Caco-2 (cell line): ENCODE measurements at places on chromosomes 16 and 17.

DNA sequence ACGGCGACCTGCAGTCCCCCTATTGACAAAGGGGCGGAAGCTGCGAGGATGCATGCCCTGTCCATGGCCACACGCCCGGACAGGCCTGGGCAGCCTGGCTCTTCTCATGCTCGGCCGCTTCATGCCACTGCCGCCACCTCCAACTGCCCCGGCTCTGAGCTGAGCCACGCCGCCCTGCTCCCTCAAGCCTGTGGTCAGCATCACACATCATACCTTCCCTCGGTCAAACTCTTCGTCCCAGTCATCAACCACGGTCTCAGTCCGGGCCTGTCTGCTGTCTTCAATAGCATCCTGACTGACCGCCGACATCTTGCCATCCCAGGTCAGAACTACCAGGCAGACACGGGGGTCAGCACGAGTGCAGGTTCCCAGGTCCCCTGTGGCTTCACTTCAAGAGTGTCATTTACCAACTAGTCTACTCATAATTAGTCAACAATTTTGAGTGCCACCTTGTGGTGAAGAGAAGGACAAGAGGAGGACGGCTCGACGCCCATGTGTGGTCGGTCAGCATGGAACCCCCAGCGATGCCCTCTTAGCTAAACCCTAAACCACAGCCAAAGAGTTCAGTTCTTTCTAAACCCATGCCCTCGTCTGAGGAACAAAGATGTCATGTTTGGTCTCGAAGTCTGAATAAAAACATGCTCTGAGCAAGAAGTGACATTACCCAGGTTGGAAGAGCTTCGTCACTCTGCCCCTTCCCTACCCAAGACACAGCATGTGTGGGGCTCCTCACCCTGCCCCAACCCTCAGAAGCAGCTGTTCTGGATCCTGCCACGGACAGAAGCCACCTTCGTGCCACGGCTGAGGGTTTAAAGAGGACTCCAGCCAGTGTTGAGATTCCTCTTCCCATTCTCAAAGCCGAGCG is 16.9 kb upstream of the CYTH1 start:
- peak; percentile 26 for DNase-seq

DNA sequence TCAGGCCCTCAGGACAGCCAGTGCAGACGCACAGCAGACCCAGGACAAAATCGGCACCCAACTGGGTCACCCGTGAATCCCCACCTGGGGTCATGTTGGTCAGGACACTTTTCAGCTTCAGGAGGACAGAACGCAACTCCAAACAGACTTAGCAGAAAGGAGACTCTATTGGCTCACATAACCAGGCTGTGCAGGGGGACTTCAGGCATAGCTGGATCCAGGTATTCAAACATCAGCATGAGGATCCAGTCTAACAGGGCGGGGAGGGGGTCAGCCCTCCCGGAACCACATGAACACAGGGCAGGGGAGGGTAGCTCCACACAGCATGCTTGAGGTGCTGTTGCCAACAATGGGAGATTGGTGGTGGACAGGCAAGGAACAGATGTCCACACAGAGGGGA is 22.0 kb downstream of the ZNF469 start:
- DNase-seq = no peak

DNA sequence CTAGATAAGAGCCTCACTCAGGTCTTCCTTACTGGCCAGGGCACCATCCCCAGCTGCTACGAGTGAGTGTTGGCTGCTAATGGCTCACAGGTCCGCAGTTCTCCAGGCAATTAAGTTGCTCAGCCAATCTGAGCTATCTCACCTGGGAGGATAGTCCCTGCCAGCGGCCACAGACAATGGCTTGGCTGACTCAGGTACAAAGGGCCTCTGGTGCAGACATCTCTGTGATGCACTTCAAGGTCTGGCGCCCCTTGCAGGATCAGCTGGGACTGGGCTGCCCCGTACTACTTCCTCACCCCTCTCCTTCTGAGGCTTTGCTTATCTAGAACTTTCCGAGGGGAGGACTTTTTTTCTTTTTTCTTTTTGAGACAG is 49.2 kb upstream of the EMP2 start:
- peak; percentile 32 for DNase-seq

- peak; percentile 60 for DNase-seq
Measured at GRCh38 chr16:5615868-5616642, 518.5 kb upstream of the EEF2KMT start.

DNA sequence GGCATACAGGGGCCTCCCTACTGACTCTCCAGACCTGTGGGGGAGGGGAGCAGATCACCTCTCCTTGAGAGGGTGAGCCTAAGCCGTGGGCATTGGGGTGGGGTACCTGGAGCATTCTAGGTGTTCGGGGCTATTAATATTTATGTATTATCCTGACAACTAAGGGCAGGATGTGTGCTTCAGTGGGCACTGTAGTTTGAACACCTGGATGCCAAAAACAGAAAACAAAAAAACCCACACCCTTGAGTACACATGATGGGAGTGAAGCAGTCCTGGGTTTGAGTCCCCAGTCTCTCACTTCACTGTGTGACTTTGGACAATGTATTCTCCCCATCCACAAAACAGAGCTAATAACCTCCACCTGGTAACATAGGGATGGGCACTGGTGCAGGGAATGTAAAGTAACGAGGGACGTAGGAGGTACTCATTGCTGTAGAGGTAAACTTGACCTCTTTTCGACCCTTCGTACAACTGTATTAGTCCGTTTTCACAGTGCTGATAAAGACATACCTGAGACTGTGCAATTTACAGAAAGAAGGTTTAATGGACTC is 257.8 kb downstream of the CPPED1 start:
- no peak for DNase-seq

- DNase-seq = no peak
Measured at GRCh38 chr17:82696916-82697807, 1.3 kb downstream of the RAB40B start.

DNA sequence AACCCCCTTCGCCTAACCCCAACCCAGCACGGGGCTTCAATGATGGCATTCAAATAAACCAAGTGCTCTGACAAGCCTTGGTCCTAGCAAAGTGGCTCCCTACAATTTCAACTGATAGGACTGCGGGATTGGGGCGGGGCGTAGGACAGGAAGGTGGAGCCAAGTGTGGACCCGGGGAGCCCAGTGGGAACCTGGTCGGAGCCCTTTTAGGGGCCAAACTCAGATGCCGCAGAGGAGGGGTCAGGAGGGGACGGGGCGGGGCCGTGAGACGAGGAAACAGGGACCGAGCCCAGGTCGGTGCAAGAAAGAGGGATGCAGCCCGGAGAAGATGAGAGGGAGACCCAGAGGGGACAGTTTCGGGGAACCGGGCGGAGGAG is 13.2 kb upstream of the CDIPT start:
- DNase-seq = no peak

- DNase-seq = no peak
Measured at GRCh38 chr17:63775420-63775819, 1.4 kb downstream of the DDX42 start.

GRCh38 chr17:73188011-73188410 is 4.8 kb upstream of the COG1 start:
- no peak for DNase-seq

GRCh38 chr16:7426161-7426560 is 93.5 kb downstream of the RBFOX1 start:
- no peak for DNase-seq

DNA sequence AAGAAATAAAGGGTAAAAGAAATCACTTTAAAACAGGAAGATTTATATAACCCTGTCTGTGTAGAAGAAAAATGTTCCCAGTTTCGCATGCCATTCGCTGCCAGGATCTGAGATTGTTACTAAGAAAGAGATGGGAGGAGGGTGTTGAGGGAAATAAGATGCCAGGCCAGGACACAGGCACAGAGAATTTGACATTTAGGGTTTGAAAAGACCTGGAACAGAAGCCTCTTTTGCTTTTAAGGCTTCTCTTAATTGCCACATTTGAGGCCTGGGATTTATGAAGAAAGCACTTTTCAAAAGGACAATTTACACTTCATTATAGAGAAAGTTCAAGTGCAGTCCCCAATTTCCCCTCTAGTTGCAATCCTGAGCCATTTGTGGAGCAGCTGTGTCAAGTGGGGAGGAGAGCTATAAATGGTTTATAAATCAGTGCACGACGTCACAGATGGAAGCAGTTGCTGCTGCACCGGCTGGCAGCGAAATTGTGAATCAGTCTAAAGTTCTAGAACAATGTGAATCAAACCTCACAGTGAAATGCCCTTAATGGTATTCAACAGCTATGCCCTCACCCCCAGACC is 26.5 kb upstream of the C16orf87 start:
- peak; percentile 34 for DNase-seq

DNA sequence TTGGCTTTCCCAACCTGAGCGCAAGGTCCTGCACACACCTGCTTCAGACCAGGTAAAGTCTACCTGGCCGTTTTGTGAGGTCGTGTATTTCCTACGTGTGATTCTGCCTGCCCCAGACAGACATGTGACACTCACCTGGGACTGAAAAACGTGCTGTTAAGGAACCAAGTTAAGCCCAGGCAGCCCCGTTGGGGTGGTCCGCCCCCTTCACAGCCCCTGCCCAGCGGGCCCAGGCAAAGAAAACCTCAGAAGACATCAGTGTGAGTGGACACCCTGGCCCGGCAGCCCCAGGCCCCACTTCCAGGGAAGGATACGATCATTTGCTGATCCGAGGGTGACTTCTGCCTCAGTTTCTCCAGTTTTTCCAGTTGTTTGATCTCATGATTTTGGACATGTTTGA is 4.7 kb downstream of the CIBAR2 start:
- no peak for DNase-seq

DNA sequence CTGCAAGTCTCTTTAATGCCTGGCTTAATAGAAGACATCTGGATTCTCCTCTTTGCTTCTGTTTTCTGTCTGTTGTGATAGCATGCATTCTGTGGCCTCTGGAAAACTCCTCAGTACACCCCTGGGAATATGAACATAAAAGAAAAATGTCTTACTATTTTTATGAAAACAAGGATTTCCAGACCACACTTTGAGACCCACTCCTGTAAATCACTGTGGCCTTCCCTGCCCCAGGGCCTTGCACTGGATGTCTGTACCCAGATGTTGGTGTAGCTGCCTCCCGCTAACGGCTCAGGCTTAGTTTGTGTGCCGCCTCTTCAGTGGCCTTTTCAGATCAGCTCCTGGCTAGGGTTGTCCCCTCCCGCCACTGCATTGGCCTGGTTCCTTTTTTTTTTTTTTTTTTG is 126.6 kb downstream of the SOCS1 start:
- DNase-seq = no peak

DNA sequence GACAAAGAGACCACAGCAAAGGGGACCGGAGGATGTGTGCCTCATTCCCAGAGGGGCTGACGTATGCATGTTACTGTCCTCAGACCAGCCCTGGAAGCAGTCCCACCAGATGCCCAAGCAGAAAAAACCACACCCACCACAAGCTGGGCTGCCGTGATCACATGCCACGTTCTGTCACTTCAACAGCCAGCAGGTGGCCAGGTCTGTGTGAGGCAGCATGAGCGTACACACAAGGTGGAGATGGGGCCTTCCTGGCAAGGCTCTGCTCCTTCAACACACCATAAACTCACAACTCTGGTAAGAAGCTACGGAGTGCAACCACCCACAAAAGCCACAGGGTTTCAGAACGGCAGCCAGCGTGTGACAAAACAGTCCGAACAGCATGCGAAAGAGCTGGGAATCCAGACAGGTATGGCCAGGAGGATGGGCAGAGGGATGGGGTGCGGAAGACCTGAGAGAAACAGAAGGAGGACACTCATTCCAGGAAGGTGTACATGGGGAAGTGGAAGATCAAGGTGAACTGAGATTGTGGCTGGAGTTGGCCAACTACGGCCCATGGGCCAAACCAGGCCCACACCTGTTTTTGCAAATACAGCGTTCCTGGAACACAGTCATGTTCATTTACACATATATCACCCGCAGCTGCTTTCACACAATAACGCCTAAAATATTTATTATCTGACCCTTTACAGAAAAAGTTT is 27.9 kb downstream of the MBTPS1 start:
- peak; percentile 43 for DNase-seq

- DNase-seq = no peak
Measured at GRCh38 chr17:44318077-44318892, 6.3 kb downstream of the SLC25A39 start.

GRCh38 chr16:83689385-83689831 is 118.4 kb upstream of the HSBP1 start:
- no peak for DNase-seq

GRCh38 chr16:53098526-53099317 is 43.9 kb downstream of the CHD9 start:
- peak; percentile 24 for DNase-seq

DNA sequence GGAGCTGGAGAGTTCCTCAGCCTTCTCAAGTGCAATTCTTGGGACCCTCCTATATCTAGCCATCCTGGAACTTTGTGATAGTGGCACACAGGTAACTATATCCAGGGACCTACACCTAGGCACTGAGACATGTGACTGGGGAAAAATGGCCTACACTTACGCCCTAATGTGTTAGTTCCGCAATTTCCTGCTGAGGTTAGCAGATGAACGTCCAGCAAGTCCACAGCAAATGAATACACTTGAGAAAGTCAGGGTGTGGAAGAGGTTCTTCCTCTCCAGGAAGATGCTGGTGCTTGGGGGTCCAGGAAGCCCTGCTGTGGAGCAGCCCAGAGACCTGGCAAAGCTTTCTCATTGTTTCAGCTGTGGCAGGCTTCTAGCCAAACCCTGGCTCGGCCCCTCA is 20.8 kb downstream of the PIK3R5 start:
- DNase-seq = no peak

DNA sequence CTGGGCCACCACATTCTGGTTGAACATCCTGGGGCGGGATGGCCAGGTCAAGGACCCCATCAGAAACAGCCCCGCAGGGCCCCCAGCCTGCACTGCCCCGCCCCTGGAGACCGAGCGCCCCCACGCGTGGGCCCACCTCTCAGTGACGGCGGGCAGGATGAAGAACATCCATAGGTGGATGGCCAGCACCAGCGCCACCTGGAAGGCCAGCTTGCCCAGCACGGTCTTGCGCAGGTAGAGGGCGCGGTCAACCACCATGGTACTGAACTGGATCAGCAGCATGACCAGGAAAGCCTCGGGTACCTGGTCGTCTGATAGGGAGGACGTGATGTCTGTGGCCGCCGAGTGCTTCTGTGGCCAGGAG is 13.6 kb downstream of the CTU2 start:
- DNase-seq = no peak

DNA sequence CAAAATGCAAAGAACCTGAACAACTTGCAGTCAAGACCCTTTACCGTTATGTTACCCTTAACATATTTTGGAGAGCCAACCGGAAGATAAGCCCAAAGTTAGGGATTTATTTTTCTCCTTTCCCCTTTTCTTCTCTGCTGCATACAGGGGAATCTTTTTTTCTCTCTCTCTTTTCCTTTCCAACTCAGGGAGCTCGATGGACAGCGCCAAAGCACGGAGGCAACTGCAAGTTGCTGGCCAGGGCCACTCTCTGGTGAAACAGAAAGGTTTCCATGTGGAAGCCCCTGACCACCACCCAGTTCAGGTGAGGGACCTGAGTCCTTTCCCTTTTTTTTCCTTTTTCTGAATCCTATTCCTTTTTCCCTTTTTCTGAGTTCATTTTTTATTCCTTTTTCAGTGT is 98.8 kb upstream of the COX10 start:
- no peak for DNase-seq

DNA sequence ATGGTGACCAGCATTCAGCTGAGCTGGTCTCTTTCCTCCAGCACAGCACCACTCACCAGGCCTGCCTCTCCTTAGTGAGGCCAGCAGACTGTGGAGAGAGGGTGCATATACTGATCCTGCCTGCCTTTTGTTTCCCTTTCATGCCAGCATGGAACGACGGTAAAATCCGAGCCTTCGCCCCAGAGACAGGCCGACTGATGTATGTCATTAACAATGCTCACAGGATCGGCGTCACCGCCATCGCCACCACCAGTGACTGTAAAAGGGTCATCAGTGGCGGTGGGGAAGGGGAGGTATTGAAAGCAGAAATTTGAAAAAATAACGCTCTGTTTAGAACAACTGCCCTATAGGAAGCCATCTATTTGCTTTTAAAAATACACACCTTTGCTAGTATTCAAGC is 12.6 kb upstream of the USP43 start:
- no peak for DNase-seq

GRCh38 chr17:81173052-81173761 is 7.2 kb upstream of the AATK start:
- no peak for DNase-seq
